ENCODE measurements at places on chromosomes 7 and 10.
A peak's percentile ranks its signal among the peaks of the same experiment; 100 is the strongest.

GRCh38 chr7:98878365-98879197, at the start of gene TRRAP:
TSS of gene TRRAP (plus strand) at chr7:98878532. CDS start at chr7:98881151, 2,619 bp downstream.
- DNase-seq = peak; percentile 67

- DNase-seq = no peak
Measured at GRCh38 chr10:123729523-123729922, 63.4 kb downstream of the GPR26 start.

DNA sequence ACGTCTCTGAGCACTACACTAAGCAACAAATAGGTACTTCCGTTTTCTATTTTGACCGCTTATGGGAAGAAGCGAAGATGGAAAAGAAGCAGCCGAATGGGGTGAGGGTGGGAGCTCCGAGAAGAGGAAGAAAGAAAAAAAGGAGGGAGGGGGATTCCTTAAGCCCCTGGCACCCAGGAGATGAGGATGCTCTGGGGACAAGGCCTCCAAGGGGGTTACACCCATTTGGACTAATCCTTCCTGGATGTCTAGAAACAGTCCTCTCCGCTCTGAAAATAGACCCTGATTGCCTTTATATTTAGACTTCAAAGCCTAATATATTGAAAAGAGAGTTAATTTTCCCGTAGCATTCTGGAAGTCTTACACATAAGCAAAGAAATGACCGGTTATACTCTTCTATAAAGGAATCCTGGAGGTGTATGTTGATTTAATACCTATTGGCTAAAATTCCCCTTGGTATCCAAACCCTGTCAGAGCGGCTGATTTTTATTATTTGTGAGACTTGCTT, 676 bp upstream of the HTR7 start:
- DNase-seq = no peak

DNA sequence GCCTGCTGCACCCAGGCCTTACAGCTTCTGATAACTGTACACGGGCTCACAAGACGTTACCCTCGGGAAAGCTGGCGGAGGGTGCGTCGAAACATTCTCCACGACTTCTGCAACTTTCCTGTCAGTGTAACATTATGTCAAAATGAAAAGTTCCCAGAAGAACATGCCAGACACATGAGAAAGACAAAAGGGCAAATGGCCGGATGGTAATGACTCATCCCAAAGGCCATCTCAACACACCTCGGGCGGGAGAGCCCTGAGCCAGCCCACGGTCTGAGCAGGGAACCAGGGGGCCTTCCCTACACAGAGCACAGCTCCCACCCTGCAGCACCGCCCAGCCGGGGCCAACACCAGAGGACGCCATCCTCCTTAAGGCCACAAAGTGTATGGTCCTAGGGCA, 118.7 kb downstream of the MAD1L1 start:
- peak; percentile 80 for DNase-seq

- peak; percentile 83 for DNase-seq
Measured at GRCh38 chr7:41188163-41189130, 514.4 kb downstream of the INHBA start.

DNA sequence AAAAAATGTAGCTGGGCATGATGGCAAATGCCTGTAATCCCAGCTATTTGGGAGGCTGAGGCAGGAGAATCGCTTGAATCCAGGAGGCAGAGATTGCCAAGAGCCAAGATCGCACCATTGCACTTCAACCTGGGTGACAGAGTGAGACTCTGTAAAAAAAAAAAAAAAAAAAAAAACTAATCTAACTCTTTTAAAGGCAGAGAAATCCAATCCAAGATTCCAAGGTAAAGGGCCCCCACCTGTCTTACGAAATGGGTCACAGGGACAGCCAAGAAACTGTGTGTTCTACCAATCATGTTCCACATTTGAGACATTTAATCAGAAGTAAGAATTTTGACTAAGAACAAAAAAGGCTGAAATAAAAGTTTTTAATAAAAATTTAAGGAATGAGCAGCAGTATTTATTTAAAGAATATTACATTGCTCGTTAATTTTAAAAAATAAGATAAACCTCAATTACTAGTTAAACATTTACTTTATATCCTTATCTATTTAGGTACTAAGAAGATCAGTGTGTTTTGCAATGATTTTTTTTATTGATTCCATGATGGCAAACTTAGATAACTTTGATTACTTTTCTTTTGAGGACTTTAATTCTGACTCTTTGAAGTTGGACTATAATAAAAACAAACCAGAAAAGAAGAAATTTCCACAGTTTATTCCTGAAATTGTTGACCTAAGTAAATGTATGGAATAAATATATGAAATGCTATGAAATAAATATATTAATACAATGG, 6.7 kb upstream of the OAT start:
- no peak for DNase-seq

- DNase-seq = no peak
Measured at GRCh38 chr7:91517201-91517785, 253.1 kb downstream of the FZD1 start.

DNA sequence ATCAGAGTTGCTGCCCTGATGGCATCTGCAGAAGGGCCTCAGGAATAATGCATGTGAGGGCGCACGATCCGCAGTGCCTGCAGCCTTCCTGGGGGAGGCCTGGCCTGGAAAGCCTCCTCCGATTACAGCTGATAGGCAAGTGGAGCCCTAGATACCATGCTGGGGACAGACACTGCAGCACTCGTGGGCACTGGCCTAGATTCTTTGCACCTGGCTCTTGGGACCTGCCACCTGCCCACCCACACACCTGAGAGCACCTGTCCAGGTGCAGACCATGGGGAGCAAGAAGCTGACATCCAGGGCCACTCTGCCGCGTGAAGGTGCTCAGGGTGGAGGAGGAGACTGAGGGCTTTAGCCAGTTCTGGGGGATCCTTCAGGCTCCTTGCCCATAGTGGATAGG, 14.8 kb downstream of the YKT6 start:
- no peak for DNase-seq

DNA sequence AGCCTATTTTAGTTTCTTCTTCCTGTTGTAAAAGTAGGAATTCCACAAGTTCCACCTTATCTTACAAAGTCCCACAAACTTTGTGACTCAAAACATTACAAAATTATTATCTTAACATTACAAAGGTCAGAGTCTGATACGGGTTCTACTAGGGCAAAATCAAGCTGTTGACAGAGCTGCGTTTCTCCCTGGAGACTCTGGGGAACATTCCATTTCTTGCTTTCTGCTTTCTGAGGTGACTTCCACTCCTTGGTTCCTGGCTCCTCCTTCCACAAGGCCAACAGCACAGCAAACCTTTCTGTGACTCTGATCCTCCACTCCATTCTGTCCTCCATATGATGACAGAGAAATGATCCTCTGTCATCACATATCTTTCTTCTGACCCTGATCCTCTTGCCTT, 10.6 kb downstream of the OR2F1 start:
- no peak for DNase-seq

- peak; percentile 72 for DNase-seq
Measured at GRCh38 chr10:92839191-92840085, 8.9 kb upstream of the EXOC6 start.

DNA sequence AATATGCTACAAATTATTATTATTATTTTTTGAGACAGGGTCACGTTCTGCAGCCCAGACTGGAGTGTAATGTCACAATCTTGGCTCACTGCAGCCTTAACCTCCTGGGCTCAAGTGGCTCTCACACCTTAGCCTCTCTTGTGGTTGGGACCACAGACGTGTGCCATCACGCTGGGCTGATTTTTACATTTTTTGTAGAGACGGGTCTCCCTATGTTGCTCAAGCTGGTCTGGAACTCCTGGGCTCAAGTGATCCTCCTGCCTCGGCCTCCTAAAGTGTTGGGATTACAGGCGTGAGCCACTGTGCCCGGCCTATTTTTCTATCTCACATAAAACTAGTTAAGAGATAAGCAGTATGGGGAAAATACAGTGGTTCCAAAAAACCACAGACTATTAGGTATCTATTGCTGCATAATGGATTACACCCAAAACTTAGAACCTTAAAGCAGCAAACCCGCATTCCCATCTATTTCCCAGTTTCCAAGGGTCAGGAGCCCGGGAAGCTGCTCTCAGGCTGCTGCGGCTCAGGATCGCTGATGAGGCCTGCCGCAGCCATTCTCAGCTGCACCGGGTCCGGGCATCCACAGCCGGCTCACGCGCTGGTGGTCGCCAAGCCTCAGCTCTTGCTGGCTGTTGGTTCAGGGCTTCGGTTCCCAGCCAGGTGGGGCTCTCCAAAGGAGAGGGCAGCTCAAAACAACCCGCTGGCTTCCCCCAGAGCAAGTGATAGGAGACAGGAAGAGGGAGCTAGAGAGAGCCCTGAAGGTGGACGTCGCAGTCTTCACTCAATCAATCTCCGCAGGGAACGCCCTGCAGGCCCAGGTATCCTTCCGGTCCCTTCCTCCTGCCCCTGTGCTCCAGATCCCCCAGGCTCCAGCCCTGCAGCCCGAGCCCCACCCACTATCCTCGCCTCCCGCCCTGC, 128.2 kb downstream of the UBE2H start:
- peak; percentile 44 for DNase-seq

DNA sequence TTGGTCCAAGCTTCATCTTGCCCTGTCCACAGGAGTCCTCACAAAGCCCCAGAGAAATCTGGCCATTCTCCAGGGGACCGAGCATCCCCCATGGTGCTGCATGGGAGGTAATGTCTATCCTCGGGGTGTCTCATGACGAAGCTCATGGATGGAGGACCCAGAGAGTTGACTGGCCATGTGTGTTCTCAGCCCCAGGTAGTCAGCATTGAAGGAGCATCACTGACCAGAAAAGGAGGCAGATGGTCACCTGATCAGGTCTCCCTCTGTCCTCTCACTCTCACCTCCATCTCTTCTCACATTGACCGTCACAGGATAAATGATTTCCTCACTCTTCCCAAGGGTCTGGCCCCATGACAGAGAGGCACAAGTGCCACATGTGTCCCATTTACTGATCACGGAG, 33.4 kb upstream of the GDF10 start:
- no peak for DNase-seq

DNA sequence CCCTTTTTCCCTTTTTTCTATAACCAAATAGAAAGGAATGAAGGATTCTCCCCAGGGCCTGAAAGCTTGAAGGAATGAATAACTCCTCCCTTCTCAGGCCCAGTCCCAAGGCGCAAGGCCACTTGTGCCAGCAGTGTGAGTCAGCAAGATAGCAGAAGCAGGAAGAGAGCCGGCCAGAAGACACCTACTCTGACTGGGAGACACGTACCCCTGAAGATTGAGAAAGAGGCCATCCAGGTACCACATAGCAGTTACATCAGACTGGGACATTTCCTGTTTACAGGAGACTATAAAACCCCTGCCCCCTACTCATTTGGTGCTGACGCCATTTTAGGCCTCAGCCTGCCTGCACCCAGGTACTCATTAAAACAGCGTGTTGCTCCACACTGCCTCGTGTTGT, 65.5 kb downstream of the LRRC17 start:
- peak; percentile 83 for DNase-seq

GRCh38 chr10:76632767-76633051, 1004.9 kb downstream of the KCNMA1 start:
- peak; percentile 15 for DNase-seq

DNA sequence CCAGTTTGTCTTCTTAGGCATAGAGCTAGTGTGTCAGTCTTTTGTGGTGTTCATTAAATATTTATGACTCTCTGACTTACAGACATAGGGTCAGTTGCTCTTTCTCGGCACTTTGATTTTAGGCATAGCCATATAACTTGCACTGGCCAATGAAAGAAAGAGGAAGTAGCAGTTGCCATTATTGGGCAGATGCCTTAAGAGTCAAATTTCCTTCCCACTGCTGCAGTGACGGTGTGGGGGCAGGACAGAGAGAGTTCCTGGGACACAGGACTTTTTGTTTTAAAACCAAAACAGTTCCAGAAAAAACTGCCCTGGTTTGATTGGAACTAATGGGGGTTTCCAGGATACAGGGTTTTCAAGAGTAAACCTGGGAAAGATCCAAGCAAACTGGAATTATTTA, 60.2 kb upstream of the PHF14 start:
- DNase-seq = no peak

GRCh38 chr10:19904202-19904661, 88.0 kb downstream of the PLXDC2 start:
- no peak for DNase-seq

DNA sequence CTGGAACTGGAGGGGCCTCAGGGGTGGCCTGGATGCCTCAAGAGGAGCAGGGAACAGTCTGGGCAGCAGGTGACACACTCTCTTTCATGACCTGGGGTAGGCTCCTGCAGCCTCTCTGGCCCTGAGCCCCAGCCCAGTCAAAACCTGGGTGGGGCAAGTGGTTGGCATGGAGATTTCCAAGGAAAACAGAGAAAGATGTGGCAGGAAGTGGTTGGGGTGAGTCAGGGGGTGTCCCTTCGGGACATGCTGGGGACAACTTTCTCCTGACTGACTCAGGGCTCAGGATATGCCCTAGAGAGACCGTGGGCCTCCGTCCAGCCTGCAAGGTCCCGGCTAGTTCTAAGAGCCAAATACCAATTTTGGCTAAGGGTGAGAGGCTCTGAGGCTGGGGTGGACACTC, 2.9 kb downstream of the AQP1 start:
- peak; percentile 78 for DNase-seq
